ENCODE measurements at places on chromosomes 11 and 22.
A peak's percentile ranks its signal among the peaks of the same experiment; 100 is the strongest.

DNA sequence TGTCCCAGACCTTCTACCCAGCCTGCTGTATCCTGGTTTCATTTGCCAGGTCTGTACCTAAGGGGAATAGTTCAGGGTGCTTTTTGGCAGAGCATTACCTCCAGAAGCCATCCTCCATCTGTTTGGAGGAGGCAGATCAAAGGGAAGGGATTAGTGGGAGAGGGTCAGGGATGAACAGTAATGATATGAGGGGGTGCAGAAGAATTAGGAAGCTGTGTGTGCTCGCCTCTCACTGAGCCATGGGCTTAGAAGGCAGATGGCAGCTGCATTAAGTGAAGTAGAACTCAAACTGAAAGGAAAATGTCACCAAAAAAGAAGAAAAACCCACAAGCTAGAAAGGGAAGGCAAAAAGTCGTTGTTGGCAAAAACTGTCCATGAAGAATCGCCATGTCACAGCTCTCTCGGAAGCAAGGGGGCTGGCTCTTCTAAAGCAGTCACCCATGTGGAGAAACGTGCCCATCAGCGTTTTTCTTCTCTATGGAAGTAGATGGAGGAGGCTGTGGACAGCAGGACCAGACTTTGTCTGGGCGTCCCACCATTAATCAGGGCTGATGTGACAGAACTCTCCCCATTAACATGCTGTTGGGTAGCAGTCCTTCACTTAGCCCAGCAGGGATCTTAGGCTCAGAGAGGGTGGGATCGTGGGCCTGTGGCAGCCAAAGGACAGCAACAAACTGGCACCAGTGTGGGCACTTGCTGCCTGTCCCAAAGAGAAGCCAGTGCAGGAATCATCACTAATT is 46.8 kb downstream of the CEP164 start:
- no peak for DNase-seq

GRCh38 chr22:32634421-32634981 is 159.9 kb downstream of the FBXO7 start:
- no peak for DNase-seq

DNA sequence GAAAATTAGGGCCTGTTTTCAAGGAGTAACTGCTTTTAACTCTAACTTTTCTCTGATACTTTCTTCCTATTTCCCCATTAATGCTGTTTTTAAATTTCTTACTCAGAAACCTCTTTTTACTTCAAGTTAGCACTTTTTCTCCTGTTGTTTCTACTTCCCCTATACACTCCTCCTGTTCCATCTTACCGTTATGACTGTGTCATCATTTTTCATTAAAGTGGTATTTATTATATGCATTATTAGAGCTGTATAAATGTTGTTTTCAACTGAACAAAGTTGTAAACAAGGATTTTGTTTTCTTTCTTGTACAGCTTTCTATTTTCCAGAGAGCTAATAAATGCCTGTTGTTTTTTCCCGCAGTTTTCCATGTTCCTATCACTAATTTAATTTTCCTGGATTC is 84.6 kb downstream of the EXT2 start:
- DNase-seq, result no peak

- no peak for DNase-seq
Observed at GRCh38 chr11:266676-267439, 11.3 kb upstream of the NLRP6 start.

DNA sequence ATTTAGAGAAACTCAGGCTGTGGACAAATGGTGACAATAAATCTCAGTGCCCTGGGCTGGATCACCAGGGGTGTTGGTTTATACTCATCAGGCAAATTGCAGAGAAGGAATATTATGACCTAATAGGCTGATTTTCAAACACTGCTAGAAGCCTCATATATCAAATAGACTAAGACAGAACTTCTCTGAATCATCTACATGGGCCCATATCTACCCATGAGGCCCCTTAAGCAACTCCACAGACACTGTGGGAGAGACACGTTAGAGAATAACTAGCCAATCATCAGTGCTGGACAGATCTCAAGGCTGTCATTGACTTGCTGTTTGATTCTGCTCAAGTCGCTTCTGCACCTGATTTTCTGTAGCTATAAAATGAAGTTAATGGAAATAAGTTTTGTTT is 545.8 kb downstream of the SOX6 start:
- DNase-seq, result no peak

DNA sequence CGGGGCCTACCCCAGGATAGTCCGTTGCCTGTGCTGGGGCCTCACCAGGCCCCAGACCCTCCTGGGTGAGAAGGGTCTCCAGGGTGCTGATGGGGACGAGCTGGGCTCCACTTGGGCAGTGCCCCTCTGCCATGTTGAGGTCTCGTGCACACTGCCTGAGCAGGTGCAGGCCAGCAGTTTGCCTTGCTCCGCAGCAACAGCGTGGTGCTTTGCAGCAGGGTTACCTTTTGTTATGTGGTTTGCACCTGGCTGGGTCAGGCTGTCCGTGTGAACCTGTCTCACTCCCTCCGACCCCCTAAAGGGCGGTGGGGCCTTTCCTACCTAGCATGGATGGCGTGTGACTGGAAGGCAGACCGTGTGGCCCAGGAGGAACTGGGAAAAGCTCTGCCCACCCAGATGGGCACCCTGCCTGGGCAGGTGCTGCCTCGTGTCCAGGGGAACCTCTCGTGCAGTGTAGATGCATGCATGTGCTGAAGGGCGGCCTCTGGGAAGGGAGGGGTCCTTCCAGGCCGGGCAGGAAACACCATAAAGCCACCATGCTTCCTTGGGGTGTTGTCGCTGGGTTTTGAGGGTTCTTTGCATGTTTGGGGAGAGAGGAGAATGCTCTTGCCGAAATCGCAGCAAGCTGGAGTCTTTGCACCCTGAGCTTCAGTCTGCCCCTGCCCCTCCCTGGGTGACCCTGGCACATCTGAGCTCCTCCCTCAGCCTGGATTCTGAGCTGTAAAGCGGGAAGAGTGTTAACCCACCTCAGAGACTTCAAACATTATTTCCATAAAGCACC is 75.4 kb upstream of the PPARA start:
- no peak for DNase-seq

- no peak for DNase-seq
Observed at GRCh38 chr22:43838571-43839307, 23.6 kb downstream of the SULT4A1 start.

GRCh38 chr11:69451289-69451688 is 30.2 kb upstream of the LINC01488 start:
- DNase-seq, result no peak

GRCh38 chr11:110125632-110126031 is 32.4 kb downstream of the ZC3H12C start:
- DNase-seq, result no peak

DNA sequence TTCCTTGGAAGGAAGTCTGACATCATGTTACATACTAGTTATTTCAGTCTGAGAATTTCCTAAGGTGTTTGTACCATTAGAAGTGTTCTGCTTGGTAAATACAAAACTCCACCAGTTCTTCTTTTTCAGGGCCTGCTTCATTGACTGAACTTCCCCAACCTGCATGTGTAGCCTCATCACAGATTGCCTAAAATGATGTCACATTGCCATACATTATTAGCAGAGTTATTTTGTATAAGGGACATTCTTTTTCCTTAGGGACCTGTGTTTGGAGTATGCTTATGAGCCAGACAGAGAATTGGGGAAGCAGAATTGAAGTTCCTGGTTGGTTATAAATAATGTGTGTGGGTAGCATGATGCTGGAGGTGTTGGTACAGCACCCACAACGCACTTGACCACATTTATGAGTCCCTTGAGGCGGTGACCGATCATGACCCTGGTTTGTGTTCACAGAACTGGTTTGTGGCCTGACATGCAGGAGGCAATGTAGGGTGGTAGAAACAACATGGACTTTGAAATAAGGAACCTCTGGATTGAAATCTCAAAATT is 16.4 kb upstream of the MMP7 start:
- no peak for DNase-seq

DNA sequence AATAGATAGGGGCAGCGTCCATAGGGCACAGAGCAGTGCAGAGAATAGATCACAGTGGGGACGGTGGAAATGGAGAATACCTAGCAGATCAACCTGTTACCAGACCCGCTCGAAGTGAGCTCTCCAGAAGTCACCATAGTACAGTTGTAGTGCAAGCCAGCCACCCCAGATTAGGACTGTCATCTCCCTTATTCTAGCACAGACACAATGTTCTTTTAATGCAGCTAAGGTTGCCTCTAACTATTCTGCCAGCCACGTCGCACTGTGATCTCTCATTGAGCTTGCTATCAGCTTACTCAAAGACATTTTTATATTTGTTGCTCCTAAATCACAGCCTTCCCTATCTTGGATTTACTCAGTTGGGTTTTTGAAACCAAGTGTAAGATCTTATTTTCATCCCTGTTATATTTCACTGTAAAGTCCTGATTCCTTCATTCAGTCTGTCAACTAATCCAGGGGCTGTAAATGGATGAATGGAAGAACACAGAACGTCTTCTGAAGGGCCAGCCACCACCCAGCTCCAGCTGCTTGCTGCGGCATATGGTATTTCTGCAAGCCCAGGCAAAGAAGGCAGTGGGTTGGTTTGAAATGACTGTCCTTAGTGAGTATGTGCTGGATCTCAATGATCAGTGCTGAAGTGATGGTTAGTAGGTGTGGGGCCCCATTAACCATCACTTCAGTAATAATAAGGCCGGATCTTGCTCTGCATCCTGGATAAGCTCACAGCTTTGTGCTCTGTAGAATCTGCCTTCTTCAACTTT is 3.4 kb downstream of the PARVA start:
- DNase-seq, result no peak

GRCh38 chr11:86955111-86955360 is 159 bp downstream of the FZD4 start:
- DNase-seq, result no peak

DNA sequence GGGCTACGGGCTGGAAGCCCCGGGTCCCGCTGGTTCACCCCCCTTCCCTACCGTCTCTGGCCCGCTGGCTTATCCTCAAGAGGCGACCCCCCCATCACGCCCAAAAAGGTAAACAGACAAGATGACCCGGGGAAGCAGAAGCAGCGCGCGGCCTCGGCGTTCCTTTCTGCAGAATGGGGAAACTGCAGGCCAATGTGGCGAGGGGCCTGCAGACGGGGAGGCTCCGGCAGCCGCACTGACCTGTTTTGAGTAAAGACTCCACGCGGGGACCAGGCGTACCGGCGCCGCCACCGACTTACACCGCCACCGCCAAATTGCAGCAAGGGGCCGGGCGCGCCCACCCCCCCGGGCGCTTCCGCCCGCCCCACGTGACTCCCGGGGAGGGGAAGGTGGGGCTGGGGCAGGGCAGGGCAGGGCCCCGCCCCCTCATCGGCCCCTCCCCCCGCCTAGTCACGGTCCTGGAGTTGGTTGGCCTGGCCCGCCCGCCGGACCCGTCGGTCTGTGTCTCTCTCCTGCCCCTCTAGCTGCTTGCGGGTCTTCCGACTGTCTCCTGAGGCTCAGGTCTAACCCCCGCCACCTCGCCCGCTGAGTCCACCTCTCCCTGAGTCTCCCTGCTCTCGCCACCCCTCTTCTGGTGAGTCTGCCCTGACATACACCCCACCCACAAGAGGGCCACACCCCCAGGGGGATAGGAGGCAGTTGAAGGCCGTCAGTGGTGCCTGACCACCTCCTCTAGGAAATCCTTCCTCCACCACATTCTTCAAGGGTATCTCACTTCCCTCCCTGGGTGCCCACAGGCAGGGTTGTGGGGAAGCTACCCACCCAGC is at the start of gene ARAP1:
ARAP1 (minus strand) TSS at position 321 of the 827 bp plus-strand sequence. CDS start 25,280 bp downstream, outside the sequence.
- peak; percentile 82 for DNase-seq

DNA sequence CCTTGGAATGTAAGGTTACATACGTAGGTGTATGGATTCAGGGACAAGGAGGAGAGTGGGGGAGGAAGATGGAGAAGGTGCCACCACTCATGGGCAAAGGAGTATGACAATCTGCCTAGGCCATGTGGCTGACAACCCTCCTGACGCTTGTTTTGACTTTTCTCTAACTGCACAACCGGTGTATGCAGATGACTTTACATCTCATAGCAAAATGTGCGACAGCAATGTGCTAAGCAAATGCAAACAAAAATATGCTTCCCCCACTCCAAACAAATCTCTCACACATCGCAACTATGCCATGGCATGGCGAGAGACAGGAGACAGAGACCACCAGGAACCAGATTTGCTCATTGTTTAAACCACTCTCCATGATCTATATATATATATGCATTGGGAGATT is 191.8 kb downstream of the BLID start:
- no peak for DNase-seq

- no peak for DNase-seq
Observed at GRCh38 chr22:37747715-37748100, 50.9 kb downstream of the TRIOBP start.

DNA sequence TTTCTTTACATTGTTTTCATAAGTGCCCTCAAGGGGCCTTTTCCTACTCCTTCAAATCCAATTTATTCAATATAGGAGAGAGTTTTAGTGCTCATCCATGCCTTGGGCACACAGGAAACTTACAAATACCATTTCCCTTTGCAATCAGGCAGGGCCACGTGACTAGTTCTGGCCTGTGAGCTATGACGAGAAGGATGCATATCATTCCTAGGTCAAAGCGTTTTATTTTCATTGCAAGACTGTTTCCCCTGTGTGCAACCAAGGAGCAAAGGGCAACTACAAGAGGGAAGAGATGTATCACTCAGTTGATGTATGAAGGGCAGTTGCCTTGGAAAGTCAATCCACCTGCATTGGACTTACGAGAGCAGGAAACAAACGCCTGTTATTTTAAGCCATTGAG is 1.9 kb upstream of the TRAF6 start:
- DNase-seq, result no peak

DNA sequence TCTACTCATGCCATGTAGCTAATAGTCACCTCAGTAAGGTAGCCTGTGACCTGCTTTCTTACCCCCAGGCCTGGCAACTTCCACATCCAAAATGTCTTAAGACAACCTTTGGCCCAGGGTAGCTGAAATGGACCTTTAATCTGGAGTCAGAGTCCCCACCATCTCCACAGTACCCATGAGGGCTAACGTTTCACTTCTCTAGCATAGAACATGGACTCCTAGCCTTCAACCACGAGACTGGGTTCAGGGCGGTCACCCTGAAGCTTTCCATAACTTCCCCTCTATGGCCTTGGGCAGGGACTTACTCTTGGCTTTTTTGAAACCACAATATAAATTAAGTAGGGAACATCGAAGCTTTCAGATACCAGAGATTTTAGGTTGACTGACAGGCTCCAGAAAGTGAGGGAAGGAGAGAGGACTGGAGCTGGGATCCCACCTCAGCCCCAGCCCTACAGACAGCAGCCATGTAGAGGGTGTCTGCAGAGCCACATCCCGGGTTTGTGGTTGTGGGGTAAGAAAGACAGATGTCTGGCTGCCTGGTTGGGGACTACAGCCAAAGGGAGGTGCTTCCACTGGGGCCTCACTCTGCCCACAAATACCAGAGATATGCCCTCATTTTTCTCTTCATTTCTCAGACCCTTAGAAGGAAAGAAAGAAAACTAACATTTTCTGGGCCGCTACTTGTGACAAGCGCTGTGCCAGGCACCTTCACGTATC is 2.6 kb downstream of the TBC1D10A start:
- DNase-seq, result peak; percentile 59

GRCh38 chr22:32583921-32584335 is 109.3 kb downstream of the FBXO7 start:
- no peak for DNase-seq

DNA sequence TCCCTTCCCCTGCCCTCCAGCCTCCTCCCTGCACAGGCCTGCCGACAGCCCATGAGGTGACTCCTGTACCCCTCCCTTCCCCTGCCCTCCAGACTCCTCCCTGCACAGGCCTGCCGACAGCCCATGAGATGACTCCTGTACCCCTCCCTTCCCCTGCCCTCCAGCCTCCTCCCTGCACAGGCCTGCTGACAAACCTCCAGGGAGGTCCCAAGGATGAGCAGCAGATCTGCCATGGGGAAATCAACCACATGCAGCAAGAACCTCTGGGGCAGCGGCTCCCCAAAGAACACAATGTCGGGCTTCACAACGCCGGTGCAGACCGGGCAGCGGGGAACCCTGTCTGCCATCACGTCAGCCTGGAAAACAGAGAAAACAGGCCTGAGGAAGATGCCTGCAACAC is 12.3 kb downstream of the SIRT3 start:
- DNase-seq, result no peak

- no peak for DNase-seq
Observed at GRCh38 chr11:123145661-123146060, 49.4 kb downstream of the CLMP start.
